Stimulated activated CD4-positive, alpha-beta T cell treated with anti-CD3 and anti-CD28 coated beads, Interleukin-15, amount 100 ng/mL, for 1 hour (primary cell): ENCODE measurements at places on chromosomes 7 and 10.

- DNase-seq = no peak
These were observed 89.3 kb upstream of the DIP2C start for GRCh38 chr10:778626-779330.

- no peak for DNase-seq
These were observed 38.0 kb downstream of the USP6NL start for GRCh38 chr10:11573497-11573896.

GRCh38 chr7:94578614-94579013 lies 69.0 kb downstream of the CASD1 start:
- no peak for DNase-seq

DNA sequence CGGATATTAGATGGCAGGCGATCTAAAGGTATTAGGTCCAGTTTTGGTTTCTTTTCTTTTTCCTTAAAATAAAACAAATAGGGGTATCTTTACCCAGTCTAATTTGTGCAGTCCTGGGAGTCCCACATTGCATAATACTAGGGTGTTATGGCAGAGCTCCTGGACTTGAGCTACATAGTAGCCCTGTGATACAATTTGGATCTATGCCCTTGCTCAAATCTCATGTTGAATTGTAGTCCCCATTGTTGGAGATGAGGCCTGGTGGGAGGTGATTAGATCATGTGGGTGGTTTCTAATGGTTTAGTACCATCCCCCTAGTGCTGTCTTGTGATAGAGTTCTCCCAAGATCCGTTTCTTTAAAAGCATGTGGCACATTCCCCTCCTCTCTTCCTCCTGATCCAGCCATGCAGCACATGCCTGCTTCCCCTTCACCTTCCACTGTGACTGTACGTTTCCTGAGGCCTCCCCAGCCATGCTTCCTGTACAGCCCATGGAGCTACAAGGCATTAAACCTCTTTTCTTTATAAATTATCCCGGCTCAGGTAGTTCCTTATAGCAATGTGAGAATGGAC lies 141.9 kb downstream of the RPS24 start:
- DNase-seq = no peak

GRCh38 chr10:79161557-79161956 lies 92.8 kb downstream of the ZMIZ1 start:
- DNase-seq = no peak

DNA sequence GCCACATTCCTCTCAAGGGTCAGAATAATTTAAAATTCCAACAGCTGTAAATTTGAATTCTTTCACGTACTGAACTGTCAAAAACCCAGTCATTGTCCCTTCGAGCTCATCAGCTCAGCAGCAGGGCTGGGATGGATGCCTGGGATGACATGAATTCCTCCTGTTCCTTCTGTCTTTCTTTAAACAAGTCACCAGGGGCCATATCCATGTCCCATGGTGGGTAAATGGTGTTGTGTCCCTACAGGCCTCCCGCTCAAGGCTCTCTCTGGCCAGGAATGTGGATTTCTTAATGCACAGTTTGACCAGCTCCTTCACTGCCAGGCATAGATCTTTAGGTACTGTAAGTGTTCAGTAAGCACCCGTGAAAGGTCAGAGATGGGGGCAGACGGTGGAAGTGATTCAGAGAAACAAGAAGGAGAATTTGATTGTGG lies 13.8 kb upstream of the TECPR1 start:
- no peak for DNase-seq

DNA sequence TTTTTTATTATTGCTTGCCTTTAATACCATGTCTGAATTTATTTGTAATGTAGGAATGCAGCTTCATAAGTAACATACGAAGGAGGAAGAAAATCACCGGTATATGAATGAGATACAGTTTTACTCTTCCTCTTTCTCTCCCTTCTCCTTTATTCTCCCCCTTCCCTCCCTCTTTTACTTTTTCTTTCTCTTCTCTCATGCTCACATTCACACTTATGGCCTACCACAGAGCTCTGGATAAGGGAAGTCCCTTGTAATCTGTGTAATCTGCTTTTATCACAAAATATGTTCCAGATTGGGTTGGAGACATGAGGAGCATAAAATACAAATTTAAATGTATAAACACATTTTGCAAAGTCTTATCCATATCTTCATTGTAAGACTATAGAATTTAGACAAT lies 59.4 kb downstream of the MDFIC start:
- DNase-seq = no peak

DNA sequence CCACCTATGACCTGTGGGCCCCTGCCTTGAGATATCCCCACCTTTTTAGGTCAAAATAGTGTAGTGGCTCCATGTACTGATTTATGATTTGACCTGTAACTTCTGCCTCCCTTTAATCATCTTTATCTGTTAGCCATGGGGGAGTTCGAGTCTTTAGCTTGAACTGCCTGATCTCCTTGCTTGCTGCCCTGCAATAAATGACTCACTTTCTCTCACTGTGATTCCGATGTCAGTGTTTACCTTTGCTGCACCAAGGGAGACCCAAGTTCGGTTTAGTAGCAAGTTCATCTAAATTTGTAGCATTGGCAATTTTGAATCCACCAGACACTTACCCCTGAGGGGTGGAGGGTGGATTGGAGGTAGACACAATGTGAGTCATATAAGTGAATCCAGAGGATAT lies 814.6 kb upstream of the AUTS2 start:
- DNase-seq = no peak

DNA sequence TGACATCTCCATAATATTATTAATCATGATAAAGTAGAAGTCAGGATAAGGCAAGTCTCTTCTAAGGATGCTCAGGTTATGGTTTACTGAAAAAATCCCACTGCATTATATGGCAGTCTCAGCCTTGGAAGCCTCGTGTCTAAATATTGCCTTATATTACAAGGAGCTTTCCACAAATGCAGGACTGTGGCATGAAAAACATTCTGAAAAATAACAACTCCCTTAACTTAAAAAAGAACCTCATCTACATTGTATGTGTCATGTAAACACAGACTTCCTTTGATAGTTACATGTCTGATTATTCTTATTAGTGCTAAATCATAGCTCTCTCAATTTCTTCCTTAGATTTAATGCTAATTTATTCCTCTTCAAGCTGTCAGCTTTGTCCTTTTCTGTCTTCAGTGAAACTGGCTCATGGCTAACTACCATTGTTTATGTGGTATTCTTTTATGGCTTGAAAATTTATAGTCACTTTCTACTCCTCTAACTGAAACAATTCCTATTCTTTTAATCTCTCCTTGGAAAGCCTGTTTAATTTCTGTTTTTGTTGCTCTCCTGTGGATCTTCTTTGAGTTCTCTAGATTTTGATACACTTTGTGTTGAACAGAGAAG lies 156.1 kb downstream of the KIF20B start:
- DNase-seq = no peak

DNA sequence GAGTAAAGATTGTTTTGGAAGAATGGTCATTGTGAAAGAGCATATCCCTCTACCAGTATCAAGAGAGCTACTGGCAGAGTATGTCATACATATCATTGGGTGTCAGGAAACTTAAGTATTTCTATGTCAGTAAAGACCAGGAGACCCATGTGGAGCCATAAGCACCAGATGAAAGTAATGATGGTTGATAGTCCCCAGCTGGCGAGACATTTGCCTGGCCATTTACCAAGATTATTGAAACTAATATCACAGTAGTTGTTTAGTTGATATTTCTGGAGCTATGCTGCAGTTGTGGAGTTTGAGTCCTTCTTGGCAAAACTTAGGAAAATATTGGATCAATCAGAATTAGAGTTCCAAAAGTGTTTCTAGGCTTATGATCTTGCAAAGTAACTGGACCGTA lies 114.8 kb downstream of the SNX10 start:
- DNase-seq = no peak

- DNase-seq = no peak
These were observed 236.8 kb downstream of the DYNC1I1 start for GRCh38 chr7:96009148-96009547.

DNA sequence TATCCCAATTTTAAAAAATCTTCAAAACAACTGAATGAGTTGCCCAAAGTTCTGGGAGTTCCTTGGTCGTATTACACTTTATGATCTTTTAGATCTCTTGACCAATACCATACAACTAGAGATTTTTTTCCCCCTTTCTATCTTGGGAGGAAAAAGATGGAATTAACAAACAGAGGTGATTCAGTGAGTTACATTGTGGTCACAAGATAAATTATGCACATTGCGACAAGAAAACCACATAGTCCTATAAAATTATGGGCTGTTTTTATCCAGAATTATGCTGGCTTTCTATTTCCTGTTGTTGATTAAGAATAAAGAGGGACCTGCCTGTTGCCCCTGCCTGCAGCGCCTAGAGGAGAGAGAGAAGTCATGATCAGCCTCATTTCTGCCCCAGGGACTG lies 8.2 kb upstream of the SGPL1 start:
- DNase-seq = no peak

DNA sequence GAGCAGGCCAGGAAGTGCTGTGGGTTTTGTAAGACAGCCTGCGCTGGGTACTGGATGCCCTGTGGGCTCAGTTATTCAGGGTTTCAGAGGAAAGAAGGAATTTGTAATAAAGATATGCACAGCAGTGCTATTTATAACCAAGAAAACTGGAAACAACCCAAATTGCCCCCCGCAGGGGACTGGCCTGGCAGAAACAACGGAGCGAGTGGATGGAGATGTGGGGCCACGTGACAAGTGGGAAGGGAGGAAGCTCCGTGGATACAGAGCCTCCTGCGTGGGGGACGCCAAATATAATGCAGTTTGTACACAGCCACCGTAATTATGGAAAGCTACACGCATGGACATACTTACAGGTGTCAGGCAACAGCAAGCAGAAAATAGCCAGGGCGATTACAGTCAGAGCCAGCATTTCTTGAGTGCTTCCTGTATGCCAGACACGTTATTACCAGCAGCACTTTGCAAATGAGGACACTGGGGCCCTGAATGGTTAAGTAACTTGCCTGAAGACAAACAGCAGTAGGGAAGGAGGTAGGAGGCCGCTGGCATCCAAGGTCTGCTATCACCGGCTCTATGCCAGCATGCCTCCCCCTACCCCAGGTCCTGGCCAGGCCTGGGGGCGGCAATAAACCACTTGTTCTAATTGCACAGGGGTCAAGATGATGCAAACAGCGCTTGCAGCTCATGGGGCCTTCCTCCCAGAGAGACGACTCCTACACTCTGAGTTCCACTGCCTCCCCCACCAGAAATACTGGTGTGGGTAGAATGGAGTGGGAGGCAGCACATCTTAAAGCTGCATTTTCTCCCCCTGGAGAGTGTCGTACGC lies 8.7 kb upstream of the CAMK2B start:
- DNase-seq = no peak

GRCh38 chr7:158273138-158273651 lies 314.4 kb downstream of the PTPRN2 start:
- DNase-seq = no peak

DNA sequence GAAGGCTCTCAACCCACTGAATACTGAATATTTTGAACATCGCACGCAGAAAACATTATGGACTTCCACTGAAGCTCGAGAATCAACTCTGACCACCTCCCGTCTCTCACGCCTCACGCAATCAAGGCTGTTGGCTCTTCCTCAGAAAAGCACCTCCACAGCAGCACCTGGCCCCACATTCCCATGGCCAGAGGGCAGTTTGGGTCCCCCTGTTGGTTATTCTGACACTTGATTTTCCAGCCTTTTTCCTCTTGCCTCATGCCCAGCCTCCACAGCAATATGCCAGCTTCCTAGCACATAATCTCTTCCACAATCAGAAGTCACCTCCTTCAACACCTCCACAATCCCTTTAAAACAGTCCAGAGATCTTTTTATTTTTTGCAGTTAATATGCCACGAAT lies 55.9 kb downstream of the SVOPL start:
- DNase-seq = no peak

DNA sequence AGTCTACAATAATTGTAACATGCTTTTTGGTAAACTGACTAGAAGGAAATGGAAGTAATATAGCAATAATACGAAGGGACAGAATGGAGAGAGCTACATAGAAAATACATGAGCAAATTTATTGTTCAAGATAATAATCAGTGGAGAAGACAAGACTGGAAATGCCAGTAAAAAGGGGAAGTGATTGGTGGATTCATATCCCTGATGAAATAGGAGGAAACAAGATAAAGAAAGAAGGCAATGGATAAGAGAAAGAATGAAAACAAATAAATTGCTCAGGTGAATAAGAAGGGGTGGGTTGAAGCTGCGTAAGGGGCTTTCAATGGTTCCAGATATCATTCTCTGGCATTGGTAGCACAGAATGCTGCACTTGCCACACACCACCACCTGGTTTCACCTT lies 135.9 kb downstream of the LRRN3 start:
- no peak for DNase-seq

GRCh38 chr10:29210266-29210868 lies 78.5 kb upstream of the LYZL1 start:
- DNase-seq = no peak

DNA sequence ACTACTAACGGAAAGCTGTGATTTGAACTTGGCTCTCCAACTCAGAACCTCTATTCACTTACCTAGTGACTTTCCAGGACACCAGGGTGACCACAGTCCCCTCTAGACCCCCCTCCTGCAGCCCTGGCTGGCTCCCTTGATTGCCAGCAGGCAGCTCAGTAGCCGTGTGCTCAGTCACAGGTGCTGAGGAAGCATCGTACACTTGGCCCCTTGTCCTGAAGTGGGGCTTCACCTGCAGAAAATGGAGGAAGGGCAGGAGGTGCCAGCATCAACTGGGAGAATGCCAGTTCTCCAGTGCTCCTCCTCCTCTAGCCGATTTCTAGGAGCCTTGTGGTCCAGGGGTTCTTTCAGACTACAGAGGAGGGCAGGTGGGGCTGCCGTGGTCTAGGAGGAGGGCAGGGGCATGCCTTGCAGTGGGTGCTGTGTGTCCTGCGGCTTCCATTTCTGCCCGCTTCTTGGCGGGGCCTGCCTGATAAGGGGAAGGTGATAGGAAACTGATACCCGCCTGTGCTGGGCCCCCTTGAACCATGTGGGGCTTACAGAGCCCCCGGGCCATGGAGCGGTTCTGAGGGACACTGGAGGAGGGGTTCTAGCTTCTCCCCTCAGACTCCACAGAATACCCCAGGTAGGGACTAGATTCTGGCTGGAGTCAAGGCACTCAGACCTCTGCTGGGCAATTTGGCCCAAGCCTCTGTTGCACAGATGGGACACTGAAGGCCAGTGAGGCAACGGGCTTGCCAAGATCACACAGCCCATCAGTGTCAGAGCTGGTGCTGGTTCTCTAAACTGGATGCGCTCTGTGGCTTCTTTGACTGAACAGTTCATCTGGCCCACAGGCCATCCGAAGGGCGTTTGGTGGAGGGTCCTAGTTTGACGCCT lies 14.0 kb downstream of the FAM241B start:
- DNase-seq = no peak

- DNase-seq = no peak
These were observed 494.3 kb upstream of the AUTS2 start for GRCh38 chr7:69104023-69104422.

DNA sequence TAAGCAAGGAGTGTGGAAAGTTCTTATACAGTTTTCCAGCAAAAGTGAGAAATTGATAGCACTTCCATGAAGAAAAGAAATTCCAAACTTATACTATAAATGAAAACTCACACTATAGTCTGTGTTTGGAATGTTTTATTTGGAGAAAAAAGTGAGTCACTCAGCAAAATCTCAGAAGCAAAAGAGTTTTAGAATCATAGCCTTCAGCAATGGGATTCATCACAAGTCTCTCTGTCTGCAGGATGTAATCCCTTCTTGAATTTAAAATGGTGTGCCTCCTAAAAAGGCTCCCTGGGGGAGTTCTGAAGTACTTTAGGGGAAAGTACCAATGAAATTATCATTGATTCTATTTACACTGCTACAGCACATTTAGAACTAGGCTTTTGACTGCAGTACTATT lies 756.4 kb downstream of the XPNPEP1 start:
- no peak for DNase-seq

GRCh38 chr7:44390701-44391100 lies 65.3 kb upstream of the CAMK2B start:
- DNase-seq = no peak
